Fibroblast of skin of back (primary cell): ENCODE measurements at places on chromosomes 13 and 19.

GRCh38 chr19:49389406-49389805 is 1.4 kb downstream of the KASH5 start:
- DNase-seq = no peak

DNA sequence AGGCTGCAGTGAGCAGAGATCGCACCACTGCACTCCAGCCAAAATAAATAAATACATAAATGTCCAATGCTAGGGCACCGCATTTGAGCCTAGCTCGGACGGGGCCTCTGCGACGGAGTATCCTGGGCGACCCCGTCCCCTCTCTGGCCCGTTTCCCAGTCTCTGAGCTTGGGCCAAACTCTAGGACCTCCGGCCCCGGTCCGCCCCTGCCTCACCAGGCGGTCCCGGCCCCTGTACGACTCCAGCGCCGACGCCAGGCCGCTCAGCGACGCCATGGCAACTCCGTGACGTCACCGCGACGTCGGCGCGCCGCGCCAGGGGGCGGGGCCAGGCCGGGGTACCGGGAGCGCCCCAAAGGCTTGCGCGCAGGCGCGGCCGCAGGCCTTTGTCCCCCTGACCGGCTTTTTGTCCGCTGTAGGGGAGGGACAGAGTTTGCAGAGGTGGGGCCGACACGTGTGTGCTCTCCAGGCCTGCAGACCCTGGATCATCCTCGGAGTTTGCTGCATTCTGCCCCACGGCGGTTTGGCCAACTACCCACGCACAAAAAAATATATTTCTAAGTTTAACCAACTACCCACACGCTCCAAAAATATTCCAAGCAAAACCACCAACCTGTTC is at the start of gene PEX11G:
PEX11G (minus strand) TSS at position 300 of the 618 bp plus-strand sequence; CDS start at position 275, 25 bp downstream.
- DNase-seq = peak; percentile 80

- no peak for DNase-seq
Observed at GRCh38 chr13:106683179-106683578, 115.2 kb upstream of the ARGLU1 start.

GRCh38 chr13:40637643-40638042 is 28.8 kb downstream of the FOXO1 start:
- DNase-seq = no peak

GRCh38 chr19:7342143-7342542 is 6.6 kb upstream of the ARHGEF18 start:
- DNase-seq = no peak

GRCh38 chr13:93413972-93414717 is 187.5 kb downstream of the GPC6 start:
- peak; percentile 43 for DNase-seq

- DNase-seq = no peak
Observed at GRCh38 chr13:112455476-112456059, 79.4 kb downstream of the SPACA7 start.

- DNase-seq = no peak
Observed at GRCh38 chr13:18739310-18739709, 442.3 kb downstream of the TUBA3C start.

DNA sequence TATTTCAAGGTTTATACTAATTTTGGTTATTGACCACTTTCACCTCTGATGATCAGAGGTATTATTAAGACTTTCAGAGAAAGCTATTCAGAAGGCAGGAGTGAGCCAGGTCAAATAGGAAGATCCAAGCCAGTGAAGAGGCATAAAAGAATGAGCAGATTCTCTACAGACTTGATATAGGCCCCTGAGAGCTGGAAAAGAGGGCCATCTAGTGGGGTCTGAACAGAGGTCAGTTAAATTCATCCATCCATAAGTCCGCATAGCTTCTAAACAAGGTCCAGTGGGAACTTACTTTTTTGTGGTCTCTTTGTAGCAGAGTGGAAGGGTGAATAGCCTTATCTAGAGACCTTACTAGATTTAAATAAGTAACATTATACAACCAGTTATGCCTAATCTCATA is 126.6 kb upstream of the UFM1 start:
- peak; percentile 46 for DNase-seq
